Naive B cell (primary cell): ENCODE measurements at places on chromosomes 16 and 17. TPM values are rescaled to one million over a fixed set of nuclear protein-coding genes. Genes with fewer than 3 reads are reported as not detected.

Gene HASPIN
- polyA plus RNA-seq = 0.52 TPM

Gene OR3A3
- polyA plus RNA-seq = not detected

Gene CCL16
- not detected for polyA plus RNA-seq

Gene TMEM88
- not detected for polyA plus RNA-seq

- DNase-seq = no peak
Observed at GRCh38 chr16:50126183-50126582, 26.9 kb upstream of the TENT4B start.

DNA sequence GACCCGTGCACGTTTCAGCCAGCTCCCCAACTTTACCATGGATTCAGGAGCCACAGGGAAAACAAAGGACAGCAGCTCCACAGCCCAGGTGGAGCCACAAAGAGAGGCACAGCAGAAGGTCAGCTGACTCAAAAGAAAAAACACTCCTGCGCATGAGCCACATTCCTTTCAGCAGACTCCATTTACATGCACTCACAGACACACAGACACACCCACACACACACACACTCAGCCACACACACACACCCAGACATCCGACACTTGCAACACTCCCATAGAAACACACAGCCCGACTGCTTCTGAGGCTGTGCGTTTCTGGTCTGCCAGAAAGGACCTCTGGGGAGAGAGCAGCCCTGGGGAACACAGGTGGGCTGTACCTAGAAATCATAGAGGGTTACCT, 2335.5 kb downstream of the TP53TG3F start:
- DNase-seq = no peak

GRCh38 chr17:81902023-81902652, at the start of gene NPB:
Gene NPB, plus strand, starts transcription at chr17:81902238. Its CDS starts 40 bp downstream, at chr17:81902278.
- no peak for DNase-seq

DNA sequence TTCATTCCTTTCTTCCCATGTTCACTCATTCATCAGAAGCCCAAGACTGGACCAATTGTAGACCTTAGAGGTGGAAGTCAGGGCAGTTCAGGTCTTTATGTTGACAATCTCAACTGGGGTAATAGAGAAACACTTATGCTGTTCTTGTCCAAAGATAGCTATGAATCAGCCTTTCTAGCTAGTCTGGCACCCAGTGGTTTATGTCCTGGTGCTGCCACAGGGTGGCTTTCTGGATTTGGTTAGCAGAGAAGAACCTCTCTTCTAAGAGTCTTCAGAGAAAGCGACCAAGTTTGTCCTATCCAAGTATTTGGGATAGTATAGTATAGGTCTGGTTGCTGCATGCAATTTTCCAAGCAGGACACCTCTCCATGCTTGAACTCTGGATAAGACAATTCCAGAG, 83.3 kb downstream of the NOG start:
- DNase-seq = no peak

DNA sequence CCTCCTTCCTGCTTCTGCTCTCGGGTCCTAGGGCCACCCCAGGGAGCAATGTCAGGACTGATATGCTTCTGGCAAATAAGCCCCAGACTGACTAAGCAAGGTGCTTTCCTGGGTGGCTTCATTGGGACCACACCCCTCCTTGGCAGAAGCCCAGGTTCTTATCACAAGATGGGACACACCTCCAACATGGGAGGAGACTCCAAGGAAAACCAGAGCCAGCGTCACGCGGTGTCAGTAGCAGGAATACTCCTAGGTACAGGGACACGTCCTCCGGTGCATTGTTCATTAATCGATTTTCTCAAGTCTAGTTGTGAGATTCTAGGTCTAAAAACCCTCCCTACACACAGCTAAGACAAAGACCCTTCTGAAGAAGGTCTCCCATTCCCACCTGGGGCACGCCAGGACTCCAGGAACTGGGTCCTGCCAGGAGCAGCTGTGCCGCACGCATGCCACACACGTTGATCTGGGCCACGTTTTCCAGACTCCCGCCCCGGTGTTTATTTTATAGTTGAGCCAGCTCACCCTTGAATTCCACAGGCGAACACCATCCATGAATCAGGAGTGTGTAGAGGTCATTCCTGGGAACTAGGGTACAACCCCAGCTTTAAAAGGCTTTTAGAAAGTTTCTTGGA, 30.8 kb downstream of the FA2H start:
- DNase-seq = no peak

- DNase-seq = no peak
Observed at GRCh38 chr16:51559901-51560300, 408.8 kb upstream of the SALL1 start.

DNA sequence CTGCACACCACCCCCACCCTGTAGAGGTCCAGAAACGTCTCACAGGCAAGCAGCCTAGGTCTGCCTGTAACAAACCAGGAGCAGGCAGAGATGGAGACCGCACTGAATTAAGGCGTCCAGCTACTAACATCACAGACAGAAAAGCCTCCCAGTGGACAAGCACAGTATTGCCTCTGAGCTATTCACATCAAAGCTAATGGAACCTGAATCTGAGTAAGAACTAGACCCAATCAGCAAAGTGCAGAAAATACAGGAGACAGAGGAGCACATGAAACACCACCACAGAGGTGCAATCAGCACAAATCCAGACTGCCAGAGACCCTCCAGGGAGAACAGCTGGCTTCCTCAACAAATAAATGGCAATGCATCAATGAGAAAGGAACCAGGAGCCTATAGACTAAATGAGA, 22.2 kb upstream of the PEMT start:
- DNase-seq = peak; percentile 18

DNA sequence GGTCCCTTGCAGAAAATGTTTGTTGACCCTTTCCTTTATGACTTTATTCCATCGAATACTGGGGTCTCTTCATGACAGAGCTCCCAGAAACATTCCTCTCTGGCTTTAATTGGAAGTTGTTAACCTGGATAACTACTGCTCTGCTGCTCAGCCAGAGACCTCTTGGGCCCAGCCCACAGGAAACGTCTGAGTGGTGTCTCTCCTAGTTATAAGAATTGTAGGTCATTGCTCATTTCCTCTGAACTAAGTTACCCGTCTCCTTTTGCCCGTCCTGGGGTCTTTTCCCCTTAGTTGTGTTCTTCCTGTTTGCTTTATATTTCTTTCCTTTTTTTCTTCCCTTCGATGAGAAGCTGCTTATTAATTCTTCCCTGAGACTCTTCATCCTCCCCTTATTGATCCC, 9.0 kb downstream of the MAP2K6 start:
- DNase-seq = no peak

DNA sequence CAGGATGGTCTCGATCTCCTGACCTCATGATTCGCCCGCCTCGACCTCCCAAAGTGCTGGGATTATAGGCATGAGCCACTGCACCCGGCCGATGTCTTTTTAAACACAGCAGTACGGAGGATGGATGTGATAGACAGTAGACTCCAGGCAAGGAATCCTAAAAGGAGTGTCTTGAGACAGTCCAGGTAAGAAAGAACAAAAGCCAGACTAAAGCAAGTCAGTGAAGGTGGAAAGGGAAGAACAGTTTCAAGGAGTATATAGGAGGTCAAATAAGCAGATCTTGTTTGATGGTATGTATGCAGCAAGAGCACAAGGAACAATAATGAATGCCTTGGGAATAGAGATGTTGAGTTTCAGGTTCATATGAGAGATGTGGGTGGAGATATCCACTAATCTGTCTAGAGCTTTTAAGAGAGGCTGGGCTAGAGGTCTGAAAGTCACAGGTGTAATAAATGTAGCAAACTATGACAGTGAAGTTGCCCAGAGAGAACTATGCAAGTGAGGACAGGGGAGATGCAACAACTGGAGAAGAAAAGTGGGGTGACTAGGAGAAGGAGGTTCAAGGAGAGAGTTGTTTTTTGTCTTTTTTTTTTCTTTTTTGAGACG, 4.5 kb downstream of the TUBD1 start:
- DNase-seq = no peak
